ENCODE measurements at places on chromosomes 4 and X.
A peak's percentile ranks its signal among the peaks of the same experiment; 100 is the strongest.

GRCh38 chr4:78788007-78788889 is 12.1 kb downstream of the BMP2K start:
- no peak for DNase-seq

DNA sequence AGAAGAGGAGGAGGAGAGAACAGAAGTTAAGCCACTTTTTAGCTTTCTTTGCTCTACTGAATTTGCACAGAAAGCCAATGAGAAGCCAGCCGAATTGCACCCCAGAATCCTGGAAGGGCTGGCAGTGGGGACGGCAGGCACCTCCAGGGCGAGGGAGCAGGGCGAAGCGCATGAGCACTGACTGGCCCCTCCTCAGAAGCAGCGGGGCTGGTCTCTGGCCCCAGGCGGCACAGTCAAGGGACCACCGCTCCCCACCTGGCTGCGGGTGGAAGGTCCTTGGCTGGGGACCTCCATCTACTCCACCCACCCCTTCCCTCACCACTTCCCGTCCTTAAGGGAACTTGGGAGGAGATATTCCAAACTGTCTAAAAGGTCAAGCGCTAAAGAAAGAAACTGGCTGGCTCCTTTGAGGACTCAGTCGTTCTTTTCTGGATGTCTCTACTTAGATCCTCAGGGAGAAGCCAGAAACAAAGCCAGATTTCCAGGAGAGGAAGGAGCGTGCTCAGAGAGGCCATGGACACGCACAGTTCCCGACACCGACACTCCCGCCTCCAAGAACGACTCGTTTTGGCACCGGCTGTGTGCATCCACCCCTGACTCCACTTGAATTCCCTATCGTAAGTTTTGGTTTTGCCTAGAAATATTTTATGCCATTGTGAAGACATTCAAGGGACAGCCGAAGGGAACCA is 59.5 kb upstream of the CRMP1 start:
- no peak for DNase-seq

- no peak for DNase-seq
Observed at GRCh38 chr4:143383005-143383574, 46.4 kb downstream of the GAB1 start.

- no peak for DNase-seq
Observed at GRCh38 chr4:48138936-48139335, 4.9 kb upstream of the TXK start.

DNA sequence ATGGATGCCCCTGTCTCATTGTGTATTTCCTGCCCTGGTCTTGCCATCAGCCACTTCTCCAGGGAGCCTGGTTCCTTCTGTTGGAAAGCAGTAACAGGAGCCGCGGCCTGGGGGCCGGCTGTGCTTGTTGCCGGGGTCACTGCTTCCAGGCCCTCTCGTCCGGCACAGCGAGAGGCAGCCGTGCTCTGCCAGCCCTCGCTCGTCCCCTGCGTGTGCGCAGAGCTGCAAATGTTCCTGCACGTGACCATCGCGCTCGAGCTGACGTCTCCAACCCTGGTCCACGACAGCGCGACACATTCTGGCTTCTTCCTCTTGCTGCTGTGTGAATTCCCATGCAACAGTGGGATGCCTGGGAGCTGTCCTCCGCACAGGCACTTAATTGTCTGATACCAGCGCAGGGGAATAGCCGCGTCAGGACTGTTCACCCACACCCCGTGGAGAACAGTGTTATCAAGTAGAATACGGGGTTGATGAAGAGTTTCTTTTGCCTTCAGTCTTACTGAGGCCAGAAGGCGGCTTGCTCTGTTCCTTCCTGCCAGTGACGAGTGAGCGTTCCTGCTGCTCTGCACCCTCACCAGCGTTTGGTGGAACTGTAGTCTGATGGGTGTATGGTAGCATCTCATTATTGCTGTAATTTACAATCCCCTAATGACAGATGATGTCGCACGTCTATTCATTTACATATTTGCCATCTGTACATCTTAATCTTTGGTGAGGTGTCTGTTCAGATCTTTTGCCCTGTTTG is 12.3 kb downstream of the PDE6B start:
- no peak for DNase-seq

GRCh38 chr4:88605736-88606135 is 13.5 kb downstream of the HERC3 start:
- DNase-seq, result no peak

DNA sequence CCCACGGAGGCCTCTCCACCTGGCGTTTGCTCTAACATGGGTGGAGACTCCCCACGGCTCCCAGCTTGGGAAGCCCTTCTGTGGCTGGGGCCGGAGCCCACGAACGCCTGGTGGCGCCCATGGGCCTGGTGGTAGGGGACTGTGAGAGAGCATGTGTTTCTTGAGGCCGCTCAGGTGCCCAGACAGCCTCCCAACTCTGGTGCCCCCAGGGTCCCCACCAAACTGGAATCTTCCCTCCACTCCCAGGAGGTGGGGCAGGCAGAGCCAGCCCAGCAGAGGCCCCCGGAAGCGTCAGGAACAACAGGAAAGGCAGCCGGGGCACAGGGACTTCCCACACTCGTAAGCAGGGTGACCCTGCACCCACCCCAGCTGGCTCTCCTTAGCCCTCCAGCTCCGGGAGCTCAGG is 33.3 kb upstream of the FGFR3 start:
- no peak for DNase-seq

DNA sequence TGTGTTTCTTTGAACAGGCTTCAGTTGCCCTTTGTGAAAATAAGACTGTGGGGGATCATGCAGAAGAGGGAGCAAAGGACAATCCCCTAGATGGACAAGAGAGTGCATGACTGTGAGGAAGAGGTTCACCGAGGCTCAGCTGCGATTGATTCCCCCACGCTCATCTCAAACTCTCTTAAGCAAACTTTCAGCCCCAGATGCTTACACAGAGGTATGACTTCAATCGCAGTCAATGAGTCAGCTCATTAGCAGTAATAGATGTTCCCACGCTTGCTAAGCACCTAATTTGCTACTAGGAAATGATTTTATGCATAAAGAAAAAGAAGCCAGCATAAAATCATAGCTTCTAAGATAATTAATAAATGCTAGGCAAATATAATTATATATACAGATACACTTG is 2256.1 kb upstream of the AGA start:
- no peak for DNase-seq

GRCh38 chr4:61199873-61200186 is 296 bp upstream of the ADGRL3 start:
- no peak for DNase-seq

DNA sequence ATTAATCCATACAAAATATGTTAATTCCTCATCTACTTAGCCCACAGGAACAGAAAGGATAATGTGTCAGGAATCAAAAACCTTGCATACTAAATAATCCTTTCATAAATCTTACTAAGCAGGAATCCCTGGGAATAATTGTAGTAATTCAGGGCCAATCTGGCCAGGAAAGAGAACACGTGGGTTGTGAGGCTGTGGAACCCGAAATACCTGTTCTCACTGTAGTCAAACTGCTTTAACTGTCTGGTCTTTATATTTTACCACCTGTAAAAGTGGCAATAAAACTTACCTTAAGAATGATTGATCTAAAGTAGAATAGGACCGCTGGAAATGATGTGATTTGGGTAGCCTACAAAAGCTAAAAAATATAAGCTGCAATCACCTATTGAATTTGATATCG is 1620.9 kb downstream of the STIM2 start:
- DNase-seq, result no peak

DNA sequence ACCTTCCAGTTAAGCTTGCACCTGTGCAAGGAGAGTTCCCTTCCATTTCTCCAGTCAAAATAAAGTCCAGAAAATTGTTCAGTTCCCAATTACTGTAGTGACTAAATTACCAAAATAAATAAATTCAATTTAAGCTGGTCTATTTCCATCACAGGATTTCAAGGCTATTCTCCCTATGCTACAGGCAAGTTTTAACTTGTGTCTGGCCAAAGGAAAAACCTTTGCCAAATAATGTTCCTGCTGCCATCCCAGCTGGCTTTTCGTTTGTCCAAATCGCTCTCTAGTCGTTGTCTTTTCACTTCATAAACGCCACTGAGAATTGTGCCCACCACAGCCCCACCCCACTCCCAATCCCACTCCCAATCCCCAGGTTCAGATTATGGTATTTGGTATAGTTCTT is 2.4 kb downstream of the KCTD8 start:
- no peak for DNase-seq

DNA sequence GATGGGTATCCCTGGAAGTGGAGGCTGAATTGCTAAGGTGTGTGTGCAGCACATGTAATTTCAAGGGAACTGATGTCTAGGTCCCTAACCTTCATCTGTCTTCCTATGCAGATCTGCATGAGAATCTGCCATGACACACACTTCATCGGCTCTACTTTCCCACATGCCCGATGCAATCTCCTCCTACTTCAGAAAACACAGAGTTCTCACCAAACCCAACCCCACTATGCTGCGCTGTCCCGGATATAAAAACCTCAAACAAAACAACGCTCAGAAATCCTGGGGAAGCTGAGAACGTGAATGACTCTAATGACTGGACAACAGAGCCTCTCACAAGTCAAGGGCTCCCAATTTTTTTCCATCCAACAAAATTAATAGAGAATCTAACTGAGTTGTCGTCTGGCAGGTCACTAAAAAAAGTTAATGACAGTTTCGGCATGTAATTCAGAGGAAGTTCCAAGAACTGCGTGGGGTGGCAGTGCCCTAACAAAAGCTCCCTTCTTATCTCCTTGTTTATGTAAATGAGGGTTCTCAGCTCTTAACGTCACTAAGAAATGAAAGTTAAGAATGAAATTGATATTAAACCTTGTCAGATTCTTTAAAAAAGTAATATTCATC is 39.0 kb downstream of the STX18 start:
- no peak for DNase-seq

DNA sequence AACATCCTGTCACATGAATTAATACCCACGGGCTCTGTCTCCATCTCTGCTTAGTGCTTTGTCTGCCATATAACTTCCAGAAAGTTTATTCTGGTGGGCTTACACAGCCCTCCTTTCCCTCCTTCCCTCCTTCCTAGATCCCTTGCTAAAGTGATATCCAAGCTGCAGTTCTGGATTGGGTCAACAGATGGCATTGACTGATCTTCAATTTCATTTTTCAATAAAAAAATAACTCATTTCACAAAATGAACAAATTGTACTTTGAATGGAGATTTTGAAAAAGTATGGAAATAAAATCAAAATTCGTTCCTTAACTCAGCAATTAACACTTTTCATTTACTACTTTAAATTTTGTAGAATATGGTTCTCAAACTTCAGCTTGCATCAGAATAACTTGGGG is 94.9 kb downstream of the NXF2 start:
- peak; percentile 7 for DNase-seq

DNA sequence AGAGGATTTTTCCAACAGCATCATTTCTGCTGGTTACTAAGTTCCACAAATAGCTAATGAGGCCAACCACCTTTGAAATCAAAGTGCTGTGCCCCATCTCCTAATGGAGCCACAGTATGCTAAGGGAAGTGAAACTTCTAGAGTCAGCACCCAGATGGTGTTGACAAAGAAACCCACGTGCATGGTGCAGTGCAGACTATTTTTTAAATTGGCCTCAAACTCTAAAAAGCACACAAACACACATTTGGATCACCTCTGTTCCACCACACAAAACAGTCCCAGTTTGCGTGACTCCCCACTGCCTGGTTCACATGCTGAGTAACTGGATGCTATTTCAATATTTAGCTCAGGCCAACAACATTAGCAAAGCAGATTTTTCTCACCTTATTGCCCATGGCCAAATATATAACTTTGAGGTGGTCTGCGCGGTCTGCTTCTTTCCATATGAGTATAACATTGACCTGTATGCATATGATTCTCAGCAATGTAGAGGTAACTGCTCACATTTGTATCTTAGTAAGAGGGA is 69.9 kb downstream of the AMELX start:
- DNase-seq, result no peak

GRCh38 chr4:168880811-168881595 is 129.1 kb downstream of the CBR4 start:
- DNase-seq, result no peak

DNA sequence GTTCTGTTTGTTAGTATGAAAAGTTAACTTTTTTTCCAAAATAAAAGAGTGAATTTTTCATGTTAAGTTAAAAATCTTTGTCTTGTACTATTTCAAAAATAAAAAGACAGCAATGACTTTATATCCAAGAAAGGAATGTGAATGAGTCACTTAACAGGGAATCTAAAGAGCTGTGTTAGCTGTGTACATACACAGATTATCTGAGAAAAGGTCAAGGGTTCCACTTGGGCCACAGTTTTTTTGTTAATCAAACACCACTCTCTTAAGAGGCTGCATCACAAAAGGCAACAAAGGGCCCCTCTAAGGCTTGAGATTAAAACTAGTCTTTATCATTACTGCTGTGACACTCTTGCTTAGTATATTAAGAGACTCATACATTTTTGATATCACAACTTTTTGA is 82.1 kb downstream of the FIP1L1 start:
- no peak for DNase-seq

Measured in RKO (cell line).